ENCODE measurements at places on chromosomes 16 and 17.

- no peak overlapping the region for H3K4me3 ChIP-seq
- no peaks in the 10 kb centered on the region for H3K4me1 ChIP-seq
- peaks cover 43% of the 10 kb centered on the region for H3K36me3 ChIP-seq
- H3K27ac ChIP-seq = no peak overlapping the region
Measured at GRCh38 chr17:4206962-4207361, 56.8 kb downstream of the ANKFY1 start.

DNA sequence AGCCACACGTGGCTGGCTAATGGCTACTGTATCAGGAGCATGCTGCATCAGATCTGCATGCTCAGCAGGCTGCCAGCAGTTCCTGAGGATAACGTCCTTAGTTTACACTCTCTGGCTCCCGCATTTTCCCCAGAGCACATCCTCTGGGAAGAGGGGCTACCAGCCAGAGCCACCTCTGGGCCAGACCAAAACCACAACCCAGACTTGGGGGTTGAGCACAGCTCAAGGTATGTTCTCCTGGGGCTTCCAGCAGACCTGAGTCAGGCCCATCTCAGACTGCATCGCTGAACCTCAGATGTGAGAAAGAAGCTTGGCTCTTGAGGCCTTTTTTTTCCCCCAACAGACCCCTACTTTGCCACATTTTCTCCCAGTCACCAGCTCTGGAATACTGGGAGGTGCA, 23.7 kb upstream of the WSCD1 start:
- peaks cover 24% of the 10 kb centered on the region for H3K27me3 ChIP-seq
- no peak for DNase-seq

DNA sequence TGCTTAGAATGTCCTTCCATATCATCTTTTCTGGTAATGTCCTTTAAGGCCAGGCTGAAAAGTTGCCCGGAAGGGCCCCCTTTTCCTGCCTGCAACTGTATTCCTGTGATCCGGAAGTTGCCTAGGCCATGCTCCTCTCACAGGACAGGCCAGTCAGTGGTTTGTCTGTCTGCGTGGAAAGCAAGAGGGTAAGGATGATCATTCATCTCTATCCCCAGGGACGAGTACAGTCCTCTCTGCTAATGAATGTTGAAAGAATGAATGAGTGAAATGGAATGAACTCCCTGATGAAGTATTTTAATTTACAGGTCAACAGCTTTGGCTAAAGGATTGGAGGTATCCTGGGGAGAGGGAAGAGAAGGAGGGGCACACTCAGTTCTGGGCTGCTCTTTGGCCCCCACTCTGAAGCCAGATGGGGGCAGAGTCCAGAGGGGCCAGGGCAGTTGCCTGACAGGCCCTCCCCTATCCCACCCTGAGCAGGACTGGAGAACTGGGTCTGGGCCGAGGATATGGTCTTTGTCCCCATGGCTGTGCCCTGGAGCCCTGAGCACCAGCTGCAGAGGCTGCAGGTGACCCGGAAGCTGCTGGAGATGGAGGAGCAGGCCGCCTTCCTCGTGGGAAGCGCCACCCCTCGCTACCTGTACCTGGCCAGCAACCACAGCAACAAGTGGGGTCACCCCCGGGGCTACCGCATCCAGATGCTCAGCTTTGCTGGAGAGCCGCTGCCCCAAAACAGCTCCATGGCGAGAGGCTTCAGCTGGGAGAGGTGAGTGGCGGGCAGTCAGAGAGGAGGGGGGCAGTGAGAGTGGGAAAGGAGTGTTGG, 3.2 kb downstream of the AOC3 start:
- no peak for DNase-seq
- H3K27ac ChIP-seq = no peak overlapping the region
- peaks cover 5% of the 10 kb centered on the region for H3K27me3 ChIP-seq
- no peak overlapping the region for H3K4me3 ChIP-seq

DNA sequence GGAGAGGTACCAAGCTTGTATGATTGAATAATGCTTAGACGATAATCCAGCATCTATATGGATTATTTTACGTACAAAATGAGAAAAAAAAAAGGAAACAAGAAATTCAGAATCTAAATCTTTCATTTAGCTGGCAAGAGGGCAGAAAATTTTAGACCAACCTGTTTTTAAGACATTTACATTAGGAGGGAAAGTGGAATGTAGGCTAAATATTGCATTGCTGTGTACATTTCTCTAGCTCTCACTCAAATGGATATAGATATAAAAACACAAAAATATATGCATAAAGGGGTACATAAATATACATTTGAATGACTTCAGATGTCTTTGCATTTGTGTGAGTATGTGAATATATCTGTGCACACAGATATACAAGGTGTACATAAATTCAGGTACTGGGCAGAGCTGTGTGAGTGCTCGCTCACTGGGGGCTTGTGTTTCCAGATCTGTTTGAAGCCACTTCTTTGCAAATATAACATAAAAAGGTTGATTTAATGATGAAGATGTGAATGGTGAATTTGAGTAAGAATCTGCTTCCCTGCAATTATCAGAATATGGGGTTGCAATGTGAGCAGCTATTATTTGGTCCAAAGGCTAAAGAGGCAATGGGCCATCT, 14.2 kb upstream of the ZFHX3 start:
- H3K27me3 ChIP-seq = peaks cover 66% of the 10 kb centered on the region
- H3K4me1 ChIP-seq = peaks cover 63% of the 10 kb centered on the region
- no peaks in the 10 kb centered on the region for H3K36me3 ChIP-seq
- no peak overlapping the region for H3K27ac ChIP-seq

DNA sequence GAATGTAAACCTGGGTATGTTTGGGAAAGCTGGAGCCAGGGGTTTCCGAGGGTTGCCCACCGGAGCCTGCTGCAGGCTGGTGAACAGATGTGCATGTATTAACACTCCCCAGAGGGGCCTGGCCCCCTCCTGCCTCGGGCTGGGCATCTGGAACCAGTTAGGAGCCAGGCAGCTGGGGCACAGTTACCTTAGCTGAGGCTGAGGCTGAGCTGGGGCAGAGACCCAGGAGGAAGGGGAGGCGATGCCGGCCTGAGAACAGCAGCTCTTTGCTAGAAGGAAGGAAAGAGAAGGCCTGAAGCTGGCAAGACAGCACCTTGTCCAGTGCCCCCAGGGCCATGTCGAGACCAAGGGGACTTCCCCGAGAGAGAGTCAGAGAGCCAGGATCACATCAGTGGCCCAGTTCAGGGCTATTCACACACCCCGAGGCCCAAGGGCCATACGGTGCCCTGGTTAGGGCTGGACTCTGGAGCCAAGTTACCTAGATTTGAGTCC, 65.8 kb downstream of the RMI2 start:
- H3K4me3 ChIP-seq = no peak overlapping the region
- H3K27me3 ChIP-seq = no peaks in the 10 kb centered on the region
- no peaks in the 10 kb centered on the region for H3K36me3 ChIP-seq
- peaks cover 11% of the 10 kb centered on the region for H3K4me1 ChIP-seq

DNA sequence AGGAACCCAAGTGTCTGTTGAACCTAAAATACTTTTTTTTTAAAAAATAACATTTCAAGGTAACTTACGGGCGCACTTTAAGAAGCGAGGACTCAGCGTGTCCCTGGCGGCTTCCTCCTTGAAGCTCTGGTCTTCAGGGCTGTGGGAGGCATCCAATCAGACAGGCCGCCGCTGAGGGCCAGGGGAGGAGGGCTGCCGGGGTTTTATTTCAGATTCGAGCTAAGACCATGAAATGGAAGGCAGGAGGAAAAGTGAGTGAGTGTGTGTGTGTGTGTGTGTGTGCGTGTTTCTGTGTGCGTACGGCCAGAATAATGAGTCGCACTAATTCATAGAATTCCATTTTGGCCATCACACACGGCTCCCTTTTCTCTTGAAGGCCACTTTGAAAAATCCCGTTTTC, 41.1 kb downstream of the C16orf78 start:
- no peak for DNase-seq
- H3K27ac ChIP-seq = no peak overlapping the region
- H3K36me3 ChIP-seq = no peaks in the 10 kb centered on the region
- H3K27me3 ChIP-seq = peaks cover 46% of the 10 kb centered on the region

DNA sequence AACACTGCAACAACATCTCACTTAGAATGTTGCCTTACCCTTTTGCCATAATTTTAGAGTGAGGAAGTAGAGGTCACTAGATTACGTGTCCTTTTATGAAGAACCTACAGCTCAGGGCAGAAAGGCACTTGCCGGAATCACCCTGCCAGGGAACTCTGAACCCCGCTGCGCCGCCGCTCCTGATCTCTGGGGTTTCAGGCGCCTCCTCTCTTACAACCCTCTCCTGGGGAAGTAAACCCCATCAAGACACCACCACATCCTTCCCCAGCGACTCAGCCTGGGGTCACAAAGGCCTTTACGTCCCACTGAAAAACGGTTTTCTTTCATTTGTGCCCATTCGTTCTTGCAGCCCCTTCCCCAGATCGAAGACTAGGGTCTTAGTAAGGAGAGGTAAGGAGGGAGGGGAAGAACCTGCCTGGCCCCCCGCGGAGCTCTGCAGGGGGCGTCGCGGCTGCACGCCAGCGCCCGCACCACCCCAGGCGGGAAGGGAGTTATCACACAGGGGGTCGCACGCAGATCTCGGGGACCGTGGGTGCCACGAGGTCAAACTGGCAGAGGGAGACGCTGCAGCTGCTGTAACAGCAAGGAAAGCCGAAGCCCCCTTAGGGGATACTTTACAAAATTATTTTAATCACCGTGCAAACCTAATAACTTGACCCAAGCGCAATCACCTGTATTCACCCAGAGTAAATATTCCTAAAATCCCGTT, 1.0 kb upstream of the HLF start:
- no peaks in the 10 kb centered on the region for H3K36me3 ChIP-seq
- peaks cover 90% of the 10 kb centered on the region for H3K27me3 ChIP-seq
- DNase-seq = no peak
- H3K4me1 ChIP-seq = peaks cover 18% of the 10 kb centered on the region
- H3K27ac ChIP-seq = no peak overlapping the region

GRCh38 chr17:3798273-3799180, 2.5 kb downstream of the ITGAE start:
- no peak overlapping the region for H3K4me3 ChIP-seq
- no peak overlapping the region for H3K27ac ChIP-seq
- no peak for DNase-seq
- no peaks in the 10 kb centered on the region for H3K27me3 ChIP-seq
- H3K36me3 ChIP-seq = no peaks in the 10 kb centered on the region
- no peaks in the 10 kb centered on the region for H3K4me1 ChIP-seq

Measured in mesothelial cell of epicardium (in vitro differentiated cells).